BJ (cell line): ENCODE measurements at places on chromosomes 11 and 22.

DNA sequence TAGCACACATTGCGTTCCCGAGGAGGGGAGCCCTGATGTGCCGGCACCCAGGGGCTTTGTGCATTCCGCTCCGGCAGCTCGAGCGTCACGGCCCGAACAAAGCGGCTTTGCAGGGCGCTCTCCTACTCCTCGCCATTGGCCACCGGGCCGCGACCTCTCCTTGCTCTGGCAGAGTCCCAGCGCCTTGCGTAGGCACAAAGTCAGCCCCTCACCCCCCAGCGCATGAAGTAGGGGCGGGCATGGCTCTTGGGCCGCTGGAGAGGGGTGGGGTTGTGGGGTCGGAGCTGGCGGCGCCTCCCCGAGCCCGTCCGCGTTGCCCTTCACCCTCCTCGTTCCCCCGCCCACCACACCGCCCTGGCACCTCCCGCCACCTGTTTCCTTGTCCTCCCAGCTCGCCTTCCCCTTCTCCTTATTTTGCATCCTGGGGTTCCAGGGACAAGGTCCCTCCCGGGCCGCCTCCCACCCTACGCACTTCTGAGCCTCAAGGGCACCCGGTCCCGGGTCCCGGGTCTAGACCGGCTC lies 753 bp upstream of the PPARA start:
- no peak for DNase-seq

DNA sequence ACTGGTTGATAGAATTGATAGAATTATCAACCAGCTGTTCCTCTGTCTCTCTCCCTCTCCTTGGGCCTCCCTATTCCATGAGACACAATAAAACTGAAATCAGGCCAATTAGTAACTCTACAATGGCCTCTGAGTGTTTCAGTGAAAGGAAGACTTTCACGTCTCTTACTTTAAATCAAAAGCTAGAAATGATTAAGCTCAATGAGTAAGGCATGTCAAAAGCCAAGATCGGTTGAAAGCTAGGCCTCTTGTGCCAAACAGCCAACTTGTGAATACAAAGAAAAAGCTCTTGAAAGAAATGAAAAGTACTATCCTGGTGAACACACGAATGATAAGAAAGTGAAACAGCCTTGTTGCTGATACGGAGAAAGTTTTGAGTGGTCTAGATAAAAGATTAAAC lies 16.6 kb downstream of the PIH1D2 start:
- no peak for DNase-seq

GRCh38 chr22:43313244-43313889 lies 29.8 kb downstream of the SCUBE1 start:
- no peak for DNase-seq

GRCh38 chr22:35749808-35750207 lies 32.1 kb downstream of the APOL5 start:
- DNase-seq, result peak; percentile 46

- no peak for DNase-seq
These were observed 47.7 kb upstream of the LINC01488 start for GRCh38 chr11:69433741-69434140.

- no peak for DNase-seq
These were observed 36.2 kb downstream of the SERGEF start for GRCh38 chr11:17976651-17977050.

DNA sequence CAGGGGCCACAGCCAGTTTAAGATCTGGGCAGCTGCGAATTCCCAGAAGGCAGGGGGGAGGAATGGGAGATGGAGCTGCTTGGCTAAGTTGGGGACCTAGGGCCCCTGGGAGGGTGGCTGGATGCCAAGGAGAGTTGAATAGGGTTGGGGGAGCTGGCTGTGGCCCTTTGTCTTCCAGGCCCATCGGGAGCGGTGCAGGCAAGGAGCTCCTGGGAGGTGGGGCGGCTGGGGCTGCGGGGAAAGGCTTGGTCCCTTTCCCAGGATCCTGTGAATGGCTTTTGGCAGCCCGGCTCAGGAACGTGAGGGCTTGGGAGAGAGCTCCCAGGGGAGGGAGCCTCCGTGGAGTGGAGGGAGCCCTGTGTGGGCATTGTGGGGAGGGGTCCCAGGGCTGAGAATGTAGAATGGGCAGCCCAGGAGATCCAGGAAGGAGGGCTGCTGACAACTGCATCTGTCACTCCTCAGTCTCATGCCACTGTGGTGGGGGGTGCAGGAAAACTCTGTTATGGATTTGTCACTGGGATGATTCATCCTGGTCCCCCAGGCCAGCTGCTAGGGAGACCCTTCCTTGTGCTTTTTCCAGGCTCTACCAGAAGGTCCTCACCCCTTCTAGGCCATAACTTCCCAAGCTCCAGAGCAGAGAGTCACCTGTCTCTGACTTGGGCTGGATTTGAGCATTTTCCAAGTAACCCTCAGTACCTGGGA lies 6.0 kb downstream of the FREY1 start:
- DNase-seq, result no peak

DNA sequence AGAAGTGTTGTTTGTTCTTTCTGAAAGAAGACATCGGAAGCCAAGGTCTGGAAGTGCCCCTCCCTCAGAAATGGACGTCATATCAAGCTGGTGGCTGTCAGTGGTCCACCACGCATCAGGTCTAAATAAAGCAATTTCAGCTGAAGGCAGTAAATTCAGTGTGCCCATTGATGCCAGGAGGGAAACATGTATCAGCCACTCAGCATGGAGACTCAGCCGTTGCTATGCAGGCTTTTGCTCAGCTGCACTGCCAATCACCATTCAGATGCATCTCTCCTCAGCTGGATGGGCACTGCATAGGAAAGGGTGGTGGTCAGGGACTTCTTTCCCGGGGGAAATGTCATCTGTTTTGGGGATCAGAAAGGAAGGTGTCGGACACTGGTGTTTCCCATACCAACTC lies 878.2 kb downstream of the NTM start:
- DNase-seq, result no peak

DNA sequence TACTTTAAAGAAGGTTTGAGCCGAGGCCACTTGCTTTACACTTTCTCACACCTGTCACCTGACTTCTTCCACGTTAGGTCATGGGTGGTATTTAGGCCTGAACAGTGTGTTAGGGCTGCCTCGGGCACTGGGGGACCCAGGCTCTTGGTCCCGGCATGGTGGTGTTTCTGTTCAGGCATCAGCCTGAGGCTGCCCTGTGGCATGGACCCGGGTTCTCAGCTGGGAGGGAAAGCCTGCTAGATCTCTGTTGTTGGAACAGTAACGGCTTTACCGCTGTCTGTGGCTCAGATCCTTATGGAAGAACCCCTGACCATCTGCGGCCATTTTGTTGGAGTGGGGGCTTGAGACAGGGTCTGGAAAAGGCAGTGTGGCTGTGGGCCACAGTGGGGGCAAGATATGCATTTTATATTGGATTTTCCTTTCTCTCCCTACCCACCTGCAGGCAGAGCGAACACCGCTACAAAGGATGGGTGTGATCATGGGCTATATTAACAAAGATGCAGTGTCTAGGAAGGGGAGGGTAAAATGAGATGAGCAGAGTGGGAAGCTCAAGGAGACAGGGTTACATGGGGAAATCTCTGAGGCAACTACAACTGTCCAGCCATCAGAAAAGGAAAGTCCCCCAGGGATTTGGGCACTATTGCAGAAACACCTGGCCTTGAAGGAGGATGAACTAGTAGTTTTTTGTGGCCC lies 1.6 kb upstream of the KCNJ11 start:
- no peak for DNase-seq

GRCh38 chr11:24664399-24664798 lies 167.5 kb downstream of the LUZP2 start:
- DNase-seq, result no peak

DNA sequence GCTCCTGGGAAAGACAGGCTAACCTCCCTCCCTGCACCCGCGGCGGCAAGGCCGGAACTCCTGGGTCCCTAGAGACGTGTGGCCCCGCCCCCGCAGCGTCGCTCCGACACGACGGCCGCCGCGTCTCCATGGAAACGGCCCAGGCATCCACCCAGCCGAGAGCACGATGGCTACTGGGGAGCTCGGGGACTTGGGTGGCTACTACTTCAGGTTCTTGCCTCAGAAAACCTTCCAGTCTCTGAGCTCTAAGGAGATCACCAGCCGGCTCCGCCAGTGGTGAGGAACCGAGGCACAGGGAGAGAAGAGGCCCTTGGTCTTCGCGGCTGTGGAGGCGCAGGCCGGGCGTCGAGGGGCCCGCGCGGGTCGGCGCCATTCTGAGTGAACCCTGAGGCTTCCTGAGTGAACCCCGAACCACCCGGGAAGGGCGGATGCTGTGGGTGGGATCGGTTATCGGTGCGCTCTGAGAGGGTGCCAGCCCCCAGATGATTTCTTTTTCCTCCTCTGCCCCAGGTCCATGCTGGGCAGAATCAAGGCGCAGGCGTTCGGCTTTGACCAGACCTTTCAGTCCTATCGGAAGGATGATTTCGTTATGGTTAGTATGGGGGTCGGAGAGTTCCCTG lies at the start of gene CFAP300:
Gene CFAP300, plus strand, starts transcription at position 133 of the 620 bp plus-strand sequence. Its CDS starts 34 bp downstream, at position 167.
- DNase-seq, result peak; percentile 9

DNA sequence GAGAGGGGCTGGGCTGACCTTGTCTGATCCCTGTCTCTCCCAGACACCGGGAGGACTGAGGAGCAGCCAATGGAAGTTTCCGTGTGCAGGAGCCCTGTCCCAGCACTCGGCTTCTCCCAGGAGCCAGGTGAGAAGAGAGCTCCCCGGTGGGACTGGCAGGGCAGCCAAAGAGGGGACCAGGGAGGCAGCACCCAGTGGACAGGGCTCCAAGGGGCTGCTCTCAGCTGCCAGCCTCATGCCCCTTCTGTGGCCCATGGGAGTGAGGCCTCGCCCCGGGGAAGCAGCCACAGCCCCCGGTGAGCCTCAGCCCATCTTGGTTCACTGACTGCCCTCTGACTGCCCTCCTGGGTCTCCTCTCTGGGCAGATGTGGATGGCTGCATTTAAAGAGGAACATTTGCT lies 6.8 kb downstream of the SCO2 start:
- DNase-seq, result no peak

- no peak for DNase-seq
These were observed 68.3 kb downstream of the CTTN start for GRCh38 chr11:70466596-70466995.

DNA sequence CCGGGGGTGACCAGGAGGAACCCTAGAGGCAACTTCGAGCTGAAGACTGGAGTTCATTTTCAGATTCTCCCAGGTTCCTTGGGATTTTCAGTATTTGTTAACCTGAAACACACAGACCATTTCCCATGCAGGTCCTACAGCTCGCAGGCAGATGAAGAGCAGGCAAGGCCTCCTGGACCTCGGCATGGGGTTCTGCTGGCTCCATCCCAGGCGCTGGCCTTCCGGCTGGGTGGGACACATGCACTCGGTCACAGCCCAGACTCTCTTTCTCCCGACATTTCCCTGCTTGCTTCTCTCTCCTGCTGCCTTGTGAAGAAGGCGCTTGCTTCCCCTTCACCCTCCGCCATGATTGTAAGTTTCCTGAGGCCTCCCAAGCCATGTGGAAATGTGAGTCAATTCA lies 15.4 kb upstream of the TTLL12 start:
- no peak for DNase-seq

GRCh38 chr11:121596195-121597155 lies 143.7 kb upstream of the SORL1-AS1 start:
- peak; percentile 31 for DNase-seq

DNA sequence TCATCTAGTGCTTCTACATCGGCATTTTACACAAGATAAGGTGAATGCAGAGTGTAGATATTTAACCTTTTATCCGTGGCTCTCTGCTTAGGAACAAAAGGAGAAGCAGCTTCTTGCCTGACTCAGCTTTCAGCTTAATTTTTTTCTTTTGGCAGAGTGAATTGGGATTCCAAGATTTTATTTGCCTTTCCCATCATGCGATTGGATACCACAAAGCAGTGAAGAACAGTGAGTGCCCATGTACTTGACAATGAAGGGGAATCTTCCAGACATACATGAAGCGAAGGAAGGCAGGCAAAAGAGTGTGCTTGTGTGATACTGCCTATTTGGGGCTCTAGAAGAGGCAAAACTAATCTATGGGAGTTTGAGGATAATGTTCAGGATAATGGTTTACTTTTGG lies 17.0 kb upstream of the CHKA start:
- no peak for DNase-seq

DNA sequence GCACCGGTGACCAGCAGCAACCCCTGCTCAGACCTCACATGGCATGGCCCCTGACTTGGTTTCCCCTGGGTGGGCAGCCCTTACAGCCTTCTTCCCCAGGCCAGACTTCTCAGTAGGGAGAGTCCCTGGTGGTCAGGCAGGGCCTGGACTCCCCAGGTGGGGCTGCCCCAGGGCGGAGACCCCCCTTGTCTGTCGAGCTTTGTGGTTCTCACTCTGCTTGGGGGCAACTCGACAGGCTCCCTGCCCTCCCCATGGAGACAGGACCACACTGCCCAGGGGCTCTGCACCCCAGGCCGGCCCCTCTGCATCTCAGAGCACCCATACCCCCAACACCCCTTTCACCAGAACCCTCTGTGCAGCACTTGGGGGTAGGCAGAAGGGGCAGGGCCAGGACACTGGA lies 87.7 kb downstream of the MORC2 start:
- no peak for DNase-seq

DNA sequence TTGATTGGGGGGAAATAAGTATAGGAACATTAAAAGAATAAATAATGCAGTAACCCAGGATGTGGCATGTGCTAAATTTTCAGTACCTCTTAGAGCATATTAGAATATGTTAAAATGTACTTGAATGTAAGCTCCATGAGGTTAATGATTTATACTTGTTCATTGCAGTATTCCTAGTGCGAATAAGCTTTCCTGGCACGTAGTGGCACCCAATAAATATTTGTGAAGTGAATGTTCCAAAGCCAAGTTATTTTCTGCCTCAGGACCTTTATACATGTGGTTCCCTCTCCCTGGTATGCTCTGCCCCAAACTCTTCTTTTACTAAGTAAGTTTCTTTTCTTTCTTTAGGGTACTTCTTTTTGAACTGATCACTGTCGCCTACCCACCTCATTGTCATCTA lies 118.8 kb downstream of the DBX1 start:
- DNase-seq, result no peak

GRCh38 chr22:49799431-49800075 lies 28.1 kb downstream of the BRD1 start:
- no peak for DNase-seq

GRCh38 chr11:134032043-134032442 lies 36.8 kb upstream of the JAM3 start:
- DNase-seq, result no peak

- peak; percentile 13 for DNase-seq
These were observed 113.8 kb downstream of the NECTIN1 start for GRCh38 chr11:119615003-119615881.

DNA sequence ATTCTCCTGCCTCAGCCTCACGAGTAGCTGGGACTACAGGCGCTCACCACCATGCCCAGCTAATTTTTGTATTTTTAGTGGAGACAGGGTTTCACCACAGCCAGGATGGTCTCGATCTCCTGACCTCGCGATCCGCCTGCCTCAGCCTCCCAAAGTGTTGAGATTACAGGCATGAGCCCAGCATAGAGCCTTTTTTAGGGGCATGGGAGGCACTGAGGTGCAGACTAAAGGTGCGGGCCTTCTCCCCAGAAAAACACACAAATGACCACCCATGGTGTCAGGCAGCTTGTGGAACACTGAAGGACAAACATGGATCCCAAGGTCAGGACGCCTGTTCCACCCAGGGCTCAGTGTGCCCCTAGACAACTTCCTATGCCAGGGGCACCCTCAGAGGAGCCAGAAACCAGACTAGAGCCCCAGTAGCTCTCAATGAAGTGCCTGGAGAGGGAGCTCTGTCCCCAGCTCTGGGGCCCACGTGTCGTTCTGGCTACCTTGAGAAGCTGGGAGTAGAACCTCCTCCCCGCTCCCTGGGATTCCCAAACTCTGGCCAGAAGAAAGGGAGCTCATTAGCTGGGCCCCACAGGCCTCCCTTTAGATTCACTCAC lies 21.2 kb upstream of the CD5 start:
- DNase-seq, result no peak

- DNase-seq, result no peak
These were observed 1.3 kb downstream of the PACSIN2 start for GRCh38 chr22:43013355-43014315.
